Retina (tissue), 1 donor: ENCODE measurements at places on chromosomes 1 and 21.

DNA sequence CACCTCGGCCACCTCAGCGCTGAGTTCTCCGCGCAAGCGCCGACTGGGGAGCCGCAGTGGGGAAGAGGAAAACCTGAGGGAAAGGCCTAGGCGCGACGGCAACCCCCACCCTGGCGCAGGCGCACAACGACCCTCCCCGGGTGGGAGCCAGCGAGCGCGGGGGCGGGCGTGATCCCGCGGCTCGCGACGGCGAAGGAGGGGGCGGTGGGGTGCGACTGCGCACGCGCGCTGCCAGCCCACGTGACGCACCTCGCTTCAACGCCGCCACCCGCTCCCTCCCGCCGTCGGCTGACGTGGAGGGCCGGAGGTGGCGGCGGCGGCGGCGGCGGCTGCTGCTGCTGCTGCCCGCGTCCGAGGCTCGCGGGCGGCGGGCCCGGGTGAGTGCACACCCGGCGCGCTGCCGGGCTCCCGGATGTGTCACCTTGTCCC, at the start of the genes PIGP and TTC3:
Gene PIGP (minus strand): TSS at position 84 of the 429 bp plus-strand sequence. CDS start 556 bp downstream, outside the sequence.
Gene TTC3 (plus strand): TSS at position 267 of the 429 bp plus-strand sequence. CDS start 14,004 bp downstream, outside the sequence.
- peak; percentile 99 for DNase-seq

- DNase-seq, result no peak
These were observed 57.8 kb upstream of the PGD start for GRCh38 chr1:10340930-10341590.

- no peak for DNase-seq
These were observed 8.7 kb downstream of the FUBP1 start for GRCh38 chr1:77970192-77970591.

DNA sequence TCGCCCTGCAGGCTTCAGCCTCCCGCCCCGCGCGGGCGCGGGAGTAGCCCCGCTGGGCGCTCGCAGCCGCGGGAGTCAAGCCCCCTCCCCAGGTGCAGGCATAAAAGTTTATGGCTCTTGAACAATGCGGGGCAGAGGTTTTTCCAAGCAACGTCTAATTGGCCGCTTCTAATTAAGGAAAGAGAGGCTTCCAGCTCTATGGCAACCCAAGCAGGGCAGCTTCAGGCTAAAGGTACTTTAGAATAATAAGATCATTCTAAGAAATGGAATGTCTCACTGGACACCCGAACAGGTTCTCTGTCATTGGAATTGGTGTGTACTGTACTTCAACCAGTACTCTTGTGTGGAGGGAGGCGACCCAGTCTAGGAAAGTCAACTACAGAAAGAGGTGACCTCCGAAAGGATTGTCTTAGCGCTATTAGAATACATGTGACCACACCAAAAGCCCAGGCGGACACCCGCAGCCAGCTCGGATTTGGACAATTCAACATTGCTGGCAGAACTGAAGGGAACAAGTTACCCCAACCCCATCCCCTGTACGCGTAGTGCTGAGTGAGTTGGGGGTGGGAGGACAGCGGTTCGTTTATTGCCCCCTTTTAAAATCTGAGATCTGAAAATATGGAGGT, 12.5 kb downstream of the NR5A2 start:
- DNase-seq, result peak; percentile 63

DNA sequence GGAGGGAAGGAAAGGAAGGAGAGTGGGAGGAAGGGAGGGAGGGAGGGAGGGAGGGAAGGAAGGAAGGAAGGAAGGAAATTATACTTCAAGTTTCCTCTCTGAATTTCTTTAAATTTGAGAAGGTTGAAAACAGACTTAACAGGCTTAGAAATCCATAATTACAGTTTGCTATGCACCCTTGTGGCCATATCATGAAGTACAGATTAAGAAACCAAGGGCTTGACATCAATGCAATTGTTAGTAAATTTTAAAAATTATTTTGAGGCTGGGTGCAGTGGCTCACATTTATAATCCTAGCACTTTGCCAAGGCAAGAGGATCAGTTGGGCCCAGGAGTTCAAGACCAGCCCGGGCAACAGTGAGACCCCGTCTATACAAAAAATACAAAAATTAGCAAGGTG, 14.4 kb downstream of the ANP32E start:
- no peak for DNase-seq

GRCh38 chr1:201562257-201562656, 23.3 kb downstream of the NAV1 start:
- DNase-seq, result no peak

GRCh38 chr1:99598738-99599411, 47.0 kb upstream of the PALMD start:
- no peak for DNase-seq

DNA sequence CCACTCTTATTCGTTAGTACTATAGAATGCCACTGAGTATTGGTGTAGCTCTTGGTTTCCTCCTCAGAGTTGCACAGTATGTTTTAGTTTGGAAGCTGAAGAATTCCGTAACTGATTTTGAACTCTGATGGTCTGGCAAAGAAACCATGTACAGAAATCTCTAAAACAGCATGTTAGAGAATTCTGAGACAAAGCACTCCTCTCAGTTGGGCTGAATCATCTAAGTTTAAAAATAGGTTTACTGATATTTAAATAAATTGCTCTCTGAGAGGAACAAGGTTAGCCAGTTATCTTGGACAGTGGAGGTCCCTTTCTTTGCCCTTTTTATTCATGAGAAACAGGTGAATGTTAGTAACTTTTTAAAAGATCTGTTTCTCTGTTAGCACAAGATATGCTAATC, 43.8 kb downstream of the NCF2 start:
- DNase-seq, result no peak

GRCh38 chr1:96968983-96969382, 247.4 kb downstream of the PTBP2 start:
- DNase-seq, result no peak

DNA sequence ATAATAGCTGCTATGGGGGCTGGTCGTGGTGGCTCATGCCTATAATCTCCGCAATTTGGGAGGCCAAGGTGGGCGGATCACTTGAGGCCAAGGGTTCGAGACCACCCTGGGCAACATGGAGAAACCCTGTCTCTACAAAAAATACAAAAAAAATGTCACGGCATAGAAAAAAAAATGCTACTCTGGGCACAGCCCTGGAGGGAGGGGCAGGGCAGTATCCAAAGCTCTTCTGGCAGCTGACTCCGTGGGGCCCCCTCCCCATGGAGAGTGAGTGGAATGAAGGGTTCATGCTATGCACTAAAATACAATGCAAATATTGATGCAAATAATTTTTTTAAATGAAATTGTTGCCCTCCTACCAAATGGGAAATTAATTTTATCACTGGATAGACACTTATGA, 78.7 kb downstream of the DESI2 start:
- no peak for DNase-seq
